ENCODE measurements at places on chromosomes 5 and 9.

DNA sequence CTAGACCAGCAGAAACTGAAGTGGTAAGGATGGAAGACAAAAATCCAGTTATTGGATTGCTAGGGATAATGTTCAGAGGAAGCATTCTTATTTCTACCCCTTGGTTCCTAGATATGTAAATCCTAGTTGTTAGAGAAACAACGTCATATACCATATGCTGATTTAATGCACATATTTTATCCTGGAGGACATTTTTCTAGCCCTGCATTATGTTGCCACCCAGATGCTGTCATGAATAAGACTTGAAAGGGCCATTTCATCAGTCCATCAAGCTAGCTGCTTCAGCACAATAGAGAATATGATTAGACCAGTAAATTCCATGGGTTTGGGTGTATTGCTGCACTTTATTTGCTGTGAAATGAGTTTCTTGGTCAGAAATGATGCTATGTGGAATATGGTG, 1736.4 kb downstream of the MAT2B start:
- no peak for DNase-seq

DNA sequence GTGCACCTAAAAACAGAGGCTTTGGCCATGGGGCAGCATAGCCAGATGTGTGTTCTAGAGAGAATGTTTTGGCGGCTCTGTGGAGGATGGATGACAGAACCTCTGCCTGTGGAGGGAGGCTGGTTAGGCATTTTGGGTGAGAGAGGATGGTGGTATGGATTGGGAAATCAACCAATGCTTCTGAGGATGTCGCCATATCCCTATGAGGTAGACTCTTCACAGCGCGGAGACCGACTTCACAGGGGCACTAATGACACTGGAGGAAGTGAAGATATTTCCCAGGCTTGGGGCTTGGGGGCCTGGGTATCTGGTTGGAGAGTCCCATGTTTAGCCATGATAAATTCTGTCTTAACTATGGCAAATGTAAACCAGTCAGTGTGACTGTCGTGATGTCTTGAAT, 140.6 kb upstream of the KLF4 start:
- no peak for DNase-seq

- DNase-seq = no peak
These were observed 15.7 kb downstream of the TTF1 start for GRCh38 chr9:132390966-132391365.

GRCh38 chr9:19992556-19992955, 203.7 kb upstream of the SLC24A2 start:
- no peak for DNase-seq

GRCh38 chr9:10252174-10252573, 360.6 kb downstream of the PTPRD start:
- no peak for DNase-seq

DNA sequence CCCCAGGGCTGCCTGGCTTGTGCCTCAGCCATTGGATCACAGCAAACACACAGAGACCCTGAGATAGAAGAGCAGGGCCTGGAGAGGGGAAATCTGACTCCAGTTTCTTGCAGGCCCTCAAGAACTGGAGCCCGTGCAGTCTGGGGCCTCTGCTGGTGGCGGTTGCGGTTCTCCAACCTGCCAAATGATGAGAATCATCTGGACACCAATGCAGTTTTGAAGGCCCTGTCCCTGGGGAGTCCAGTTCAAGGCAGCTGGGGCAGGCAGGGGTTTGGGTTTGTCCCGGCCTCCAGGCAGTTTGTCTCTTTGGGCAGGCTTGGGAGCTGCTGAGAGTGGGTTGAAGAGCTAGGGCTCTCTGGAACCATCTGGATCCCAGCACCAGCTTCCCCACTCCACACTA, 7.4 kb downstream of the NKX2-5 start:
- DNase-seq = no peak

DNA sequence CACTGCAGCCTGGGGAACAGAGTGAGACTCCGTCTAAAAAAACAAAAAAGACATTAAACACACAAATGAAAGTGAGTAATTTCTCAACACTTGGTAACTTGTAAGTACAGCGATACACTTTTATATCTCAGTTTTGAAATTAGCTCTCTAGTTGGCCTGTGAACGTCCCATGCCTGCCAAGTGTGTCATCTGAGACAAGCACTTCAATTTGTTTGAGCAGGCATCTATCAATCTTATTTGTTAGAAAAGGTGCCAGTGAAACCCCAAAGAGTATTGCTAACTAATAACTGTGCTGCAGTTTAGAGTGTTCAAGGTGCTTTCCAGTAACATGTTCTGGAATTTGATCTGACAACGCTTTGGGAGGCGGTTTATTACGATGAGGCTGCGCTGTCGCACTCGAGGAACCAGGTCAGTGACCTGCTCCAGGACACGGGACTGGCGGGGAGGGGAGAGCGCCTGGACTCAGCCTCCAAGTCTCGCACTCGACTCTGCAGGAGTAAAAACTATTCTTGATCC, 1.1 kb upstream of the SPIN1 start:
- DNase-seq = no peak
